Smooth muscle cell of the pulmonary artery (primary cell): ENCODE measurements at places on chromosomes 12 and 14. TPM values are rescaled to one million over a fixed set of nuclear protein-coding genes. Genes with fewer than 3 reads are reported as not detected.

The DHH gene
- 0.07 and 0.13 TPM in 2 replicates for total RNA-seq

The SDSL gene
- 4.9 and 6.9 TPM in 2 replicates for total RNA-seq

The CMA1 gene
- total RNA-seq: not detected in 2 replicates

The NOS1 gene
- total RNA-seq: not detected in 2 replicates

The EFS gene
- 4.7 and 15.0 TPM in 2 replicates for total RNA-seq

The SALL2 gene
- total RNA-seq: 5.0 and 6.0 TPM in 2 replicates
